ENCODE measurements at places on chromosomes 12 and 14.

- DNase-seq: no peak
Measured at GRCh38 chr14:91292491-91292890, 48.0 kb upstream of the GPR68 start.

DNA sequence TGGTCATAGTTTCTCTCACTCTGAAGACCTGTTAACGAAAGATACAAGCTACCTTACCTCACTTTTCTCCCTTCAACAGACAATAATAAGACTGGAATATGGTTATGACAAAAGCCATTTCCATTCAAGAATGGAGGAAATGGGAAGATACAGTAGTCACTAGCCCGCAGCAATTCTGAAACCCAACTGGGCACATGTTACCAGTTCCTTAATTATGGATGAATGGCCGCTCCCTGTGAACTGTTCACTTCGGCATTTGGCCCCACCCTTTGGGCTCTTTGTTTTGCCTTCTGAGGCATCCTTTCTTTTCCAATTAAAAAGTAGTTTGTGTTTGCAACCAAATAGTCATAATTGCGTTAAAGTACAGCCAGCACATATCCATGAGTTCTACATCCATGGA lies 19.0 kb downstream of the TRHDE start:
- no peak for DNase-seq

DNA sequence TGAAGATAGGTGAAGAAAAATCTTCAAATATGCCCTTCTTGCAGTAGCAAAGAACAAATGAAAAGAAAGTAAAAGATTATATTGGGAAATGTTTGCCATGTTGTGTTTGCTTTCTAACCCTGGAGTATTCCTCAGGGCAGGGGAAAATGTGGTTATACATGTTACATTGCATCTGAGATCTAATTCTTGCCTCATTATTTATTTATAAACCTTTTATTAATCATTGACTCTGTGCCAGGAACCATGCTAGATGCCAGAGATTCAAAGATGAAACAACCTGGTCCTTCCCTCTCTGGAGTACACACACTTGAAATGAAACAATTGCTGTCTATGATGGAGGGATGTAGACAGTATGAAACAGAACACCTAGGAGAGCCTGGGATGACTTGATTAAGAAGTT lies 128.1 kb upstream of the HMGA2 start:
- no peak for DNase-seq

DNA sequence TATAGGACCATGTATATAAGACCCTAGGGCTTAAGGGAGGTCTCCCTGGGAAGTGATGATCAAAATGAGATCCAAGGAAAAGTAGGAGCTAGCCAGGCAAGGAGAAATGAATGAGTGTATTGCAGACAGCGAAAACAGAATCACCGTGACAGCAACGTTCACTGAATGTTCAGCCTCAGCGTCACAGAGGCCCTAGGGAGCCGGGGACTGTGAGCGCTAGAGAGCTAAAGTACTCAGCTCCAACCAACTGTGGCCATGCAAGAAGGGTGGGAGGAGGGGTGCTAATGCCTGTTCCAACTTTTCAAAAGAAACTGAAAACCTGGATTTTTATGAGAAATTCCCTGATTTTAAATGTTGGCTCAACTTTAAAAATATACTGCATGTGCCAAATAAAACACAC lies 105.5 kb upstream of the CCND2 start:
- DNase-seq: no peak

DNA sequence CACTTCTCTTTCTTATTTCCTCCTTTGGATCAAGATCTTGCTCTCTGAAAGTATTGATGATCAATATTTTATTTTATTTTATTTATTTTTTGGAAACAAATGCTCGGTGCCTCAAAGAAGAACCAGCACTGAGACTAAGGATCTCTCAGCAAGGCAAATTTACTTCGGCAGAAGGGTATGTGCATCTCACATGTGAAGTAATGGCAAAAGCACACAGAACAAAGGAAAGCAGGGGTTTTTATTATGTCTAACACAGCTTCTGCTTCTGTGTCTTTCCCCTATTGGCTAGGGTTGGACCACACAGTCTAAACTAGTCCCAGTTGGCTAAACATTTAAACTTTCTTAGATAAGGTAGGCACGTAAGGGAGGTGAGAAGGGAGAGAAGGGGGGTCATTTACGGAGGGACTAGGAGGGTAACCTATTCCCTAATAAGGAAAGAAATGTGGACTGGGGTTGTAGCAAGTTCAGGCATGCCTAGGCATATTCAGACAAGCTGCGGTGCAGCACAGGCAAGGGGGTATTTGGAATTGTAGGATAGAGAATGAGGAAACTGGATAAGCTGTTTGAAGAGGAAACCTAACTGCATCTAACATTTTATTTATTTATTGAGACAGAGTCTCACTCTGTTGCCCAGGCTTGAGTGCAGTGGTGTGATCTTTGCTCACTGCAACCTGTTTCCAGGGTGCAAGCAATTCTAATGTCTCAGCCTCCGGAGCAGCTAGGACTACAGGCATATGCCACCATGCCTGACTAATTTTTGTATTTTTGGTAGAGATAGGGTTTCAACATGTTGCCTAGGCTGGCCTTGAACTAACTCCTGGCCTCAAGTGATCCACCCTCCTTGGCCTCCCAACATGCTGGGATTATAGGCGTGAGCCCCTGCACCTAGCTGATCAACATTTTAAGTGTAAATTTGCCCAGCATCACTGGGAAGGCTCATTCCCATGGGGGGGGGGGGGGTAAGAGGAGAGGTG lies 90.0 kb upstream of the EIF5 start:
- no peak for DNase-seq

GRCh38 chr12:4046495-4046840 lies 173.3 kb upstream of the PARP11 start:
- no peak for DNase-seq

DNA sequence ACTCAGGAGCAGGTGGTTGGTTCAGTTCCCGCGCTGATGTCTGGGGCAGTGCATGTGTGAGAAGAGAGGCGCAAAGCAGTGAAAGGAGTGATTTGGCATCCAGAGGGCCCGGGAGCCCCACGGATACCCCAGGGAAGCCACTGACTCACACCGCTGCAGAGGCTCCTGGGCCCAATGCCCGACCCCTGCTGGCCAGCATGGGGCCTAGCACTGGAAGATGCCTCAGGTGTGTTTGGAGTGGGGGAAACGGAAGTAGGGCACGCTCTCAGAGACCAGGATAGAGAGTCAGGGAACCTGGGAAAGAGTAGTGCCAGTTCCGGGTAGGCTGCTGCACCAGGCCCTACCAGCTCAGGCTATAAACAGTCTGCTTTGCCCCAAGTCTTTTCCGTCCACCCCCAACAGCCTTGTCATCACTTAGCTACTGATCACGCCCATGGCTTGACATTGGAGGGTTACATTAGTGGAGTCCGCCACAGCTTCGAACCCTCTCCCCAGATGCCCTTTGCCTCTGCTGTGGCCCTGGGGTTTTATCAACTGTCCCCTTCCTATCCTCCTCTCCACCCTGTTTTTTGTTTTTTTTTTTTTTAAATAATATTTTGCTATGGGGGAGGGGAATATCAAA lies 9.5 kb upstream of the CSAD start:
- no peak for DNase-seq

GRCh38 chr14:95341564-95341963 lies 21.9 kb upstream of the CLMN start:
- DNase-seq: no peak

- peak; percentile 47 for DNase-seq
Measured at GRCh38 chr12:2267703-2268470, 215.1 kb downstream of the CACNA1C start.

DNA sequence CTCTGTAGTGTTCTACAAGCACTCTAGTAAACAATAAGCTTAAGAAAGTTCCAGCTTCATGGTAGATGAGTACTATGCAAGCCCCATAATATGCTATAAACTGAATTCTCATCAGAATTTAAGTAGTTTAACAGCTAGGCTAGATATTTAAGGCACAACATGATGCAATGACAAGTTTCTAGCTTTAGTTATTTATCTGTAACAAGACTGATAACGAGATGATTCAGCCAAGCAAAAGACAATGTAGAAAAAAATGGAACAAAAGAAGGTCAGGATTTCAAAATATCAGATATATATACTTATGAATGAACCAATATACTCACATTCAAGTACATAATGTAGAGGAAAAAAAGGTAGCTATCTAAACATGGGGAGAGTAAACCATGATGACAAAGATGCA lies 61.0 kb upstream of the RERGL start:
- DNase-seq: no peak

- DNase-seq: no peak
Measured at GRCh38 chr14:20811986-20812975, 9.6 kb upstream of the RNASE1 start.

DNA sequence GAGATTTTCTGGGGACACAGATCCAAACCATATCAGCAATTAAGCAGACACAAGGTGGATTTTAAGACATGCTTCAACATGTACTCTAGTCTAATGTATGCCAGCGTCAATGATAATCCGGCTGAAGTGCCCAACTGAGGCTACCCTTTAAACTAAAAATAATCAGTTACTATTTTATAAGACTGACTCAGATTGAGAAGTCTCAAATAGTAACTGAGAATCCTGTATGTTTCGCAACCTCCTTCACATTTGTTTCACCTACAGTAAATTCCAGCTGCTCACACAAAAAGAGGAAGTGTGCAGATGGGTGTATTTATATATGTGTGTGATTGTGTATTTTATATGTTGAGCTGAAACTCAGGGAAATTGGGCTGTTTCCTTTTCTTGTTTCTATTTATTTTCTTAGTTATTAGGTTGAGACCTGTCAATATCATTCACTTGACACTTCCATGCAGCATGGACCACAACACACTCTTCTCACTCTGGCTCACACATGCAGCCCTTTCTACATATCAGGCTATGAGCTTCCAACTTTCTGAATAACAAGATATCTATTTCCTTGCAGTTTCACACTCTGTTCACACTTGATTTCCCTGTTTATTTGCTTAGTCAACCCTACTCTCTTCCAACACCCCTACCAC lies 1224.9 kb upstream of the TMEM132C start:
- no peak for DNase-seq

GRCh38 chr14:24873551-24873950 lies 176.4 kb downstream of the STXBP6 start:
- no peak for DNase-seq

- DNase-seq: no peak
Measured at GRCh38 chr14:86513056-86513455, 983.1 kb downstream of the FLRT2 start.

DNA sequence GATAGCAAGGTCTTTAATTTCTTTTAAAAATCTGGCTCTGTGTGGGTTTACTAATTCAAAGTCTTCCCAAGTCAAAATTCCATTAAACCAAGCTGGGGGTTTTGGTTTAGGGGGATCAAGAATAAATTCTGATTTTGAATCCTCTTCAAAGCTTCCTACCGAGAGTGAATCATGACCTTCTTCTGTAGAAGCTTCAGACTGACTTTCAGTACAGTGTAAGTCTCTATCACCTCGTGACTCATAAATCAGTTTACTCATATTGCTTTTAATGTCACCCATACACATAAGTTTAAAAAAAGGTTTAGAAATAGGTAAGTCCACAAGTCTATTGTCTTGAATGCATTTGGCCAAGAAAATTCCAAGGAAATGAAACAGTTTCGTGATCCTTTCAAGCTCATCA lies 80.6 kb upstream of the STRN3 start:
- no peak for DNase-seq

DNA sequence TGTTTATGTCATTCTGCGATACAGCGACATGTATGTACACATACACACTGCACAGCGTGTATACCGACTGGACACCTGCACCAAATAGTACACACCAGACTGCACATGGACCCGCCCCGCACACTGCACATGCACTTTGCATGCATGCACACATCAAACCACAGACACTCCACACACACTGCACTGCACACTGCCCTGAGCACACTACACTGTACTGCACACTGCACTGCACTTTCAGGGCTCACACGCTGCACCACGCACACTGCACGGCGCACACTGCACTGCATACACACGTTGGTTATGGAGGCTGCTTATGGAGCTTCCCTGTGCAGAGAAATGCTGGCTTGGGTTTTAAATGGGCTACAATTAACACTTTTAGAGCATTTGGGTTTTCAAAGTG lies 1.6 kb downstream of the PAPLN start:
- no peak for DNase-seq

GRCh38 chr14:102778338-102779083 lies 1.3 kb downstream of the TRAF3 start:
- DNase-seq: no peak

- no peak for DNase-seq
Measured at GRCh38 chr12:109752117-109753053, 38.8 kb downstream of the FAM222A start.

GRCh38 chr14:61647704-61648103 lies 47.6 kb upstream of the HIF1A start:
- DNase-seq: no peak

DNA sequence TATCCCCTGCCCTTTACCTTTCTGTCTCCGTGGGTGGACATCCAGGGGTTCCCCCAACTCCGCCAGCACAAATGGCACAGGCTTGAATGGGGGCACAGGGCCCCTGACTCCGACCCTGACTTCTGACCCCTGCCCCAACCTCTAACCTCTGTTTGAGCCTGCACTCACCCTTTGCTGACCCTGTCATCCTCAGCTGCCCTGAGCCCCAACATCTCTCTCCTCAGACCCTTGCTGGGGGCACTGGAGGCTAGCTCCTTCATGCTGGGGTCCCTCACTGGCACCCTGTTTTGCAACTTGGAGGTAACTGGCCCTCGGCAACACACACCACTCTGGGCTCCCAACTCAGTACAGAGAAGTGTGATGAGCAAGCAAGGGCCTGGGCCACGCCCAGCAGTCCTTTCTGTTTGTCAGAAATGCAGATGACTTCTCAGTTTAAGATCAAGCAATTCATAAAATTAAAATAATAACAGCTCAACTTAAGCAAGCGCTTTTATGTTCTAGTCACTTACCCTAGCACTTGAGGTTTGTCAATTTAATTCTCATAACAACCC lies 2.1 kb downstream of the IFI27 start:
- no peak for DNase-seq

GRCh38 chr14:87102811-87103378 lies 890.1 kb downstream of the GALC start:
- no peak for DNase-seq

DNA sequence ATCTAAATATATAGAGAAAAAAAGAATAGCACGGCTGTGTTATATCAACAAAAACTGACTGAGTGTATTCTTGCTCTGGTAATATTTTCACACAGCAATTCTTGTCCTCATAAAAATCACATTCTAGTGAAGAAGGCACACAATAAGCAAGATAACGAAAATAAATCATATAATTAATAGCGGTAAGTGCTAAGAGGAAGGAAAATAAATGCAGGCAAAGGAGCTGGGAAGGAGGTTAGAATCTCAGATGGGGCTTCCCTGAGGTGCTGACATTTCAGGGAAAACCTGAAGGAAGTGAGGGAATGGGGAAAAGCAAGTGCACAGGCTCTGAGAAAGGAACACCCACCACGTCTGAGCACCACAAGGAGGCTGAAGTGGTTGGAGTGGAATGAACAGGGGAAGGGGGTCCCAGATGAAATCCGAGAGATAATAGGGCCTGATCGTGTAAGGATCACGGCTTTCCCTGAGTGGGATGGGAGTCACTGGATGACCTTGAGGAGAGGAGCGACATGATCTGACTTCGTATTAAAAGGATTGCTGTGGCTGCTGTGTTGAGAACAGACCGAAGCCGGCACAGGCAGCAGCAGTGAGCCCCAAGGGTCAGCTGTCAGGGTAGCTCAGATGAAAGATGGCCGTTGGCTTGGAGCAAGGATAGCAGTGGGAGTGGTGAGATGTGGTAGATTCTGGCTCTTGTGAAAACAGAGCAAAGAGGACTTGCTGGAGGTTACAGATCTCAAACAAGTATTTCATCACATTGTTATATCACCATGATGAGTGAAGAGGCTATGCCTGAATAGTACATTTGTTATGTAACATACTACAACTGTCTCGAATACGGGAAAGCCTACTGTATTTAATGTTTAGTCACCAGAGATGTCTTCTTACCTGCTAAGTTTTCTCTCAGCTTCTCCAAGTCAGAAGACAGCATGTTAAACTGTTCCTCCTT lies 67.1 kb upstream of the VPS33A start:
- DNase-seq: no peak
